M059J (cell line): ENCODE measurements at places on chromosomes 16 and 17.

DNA sequence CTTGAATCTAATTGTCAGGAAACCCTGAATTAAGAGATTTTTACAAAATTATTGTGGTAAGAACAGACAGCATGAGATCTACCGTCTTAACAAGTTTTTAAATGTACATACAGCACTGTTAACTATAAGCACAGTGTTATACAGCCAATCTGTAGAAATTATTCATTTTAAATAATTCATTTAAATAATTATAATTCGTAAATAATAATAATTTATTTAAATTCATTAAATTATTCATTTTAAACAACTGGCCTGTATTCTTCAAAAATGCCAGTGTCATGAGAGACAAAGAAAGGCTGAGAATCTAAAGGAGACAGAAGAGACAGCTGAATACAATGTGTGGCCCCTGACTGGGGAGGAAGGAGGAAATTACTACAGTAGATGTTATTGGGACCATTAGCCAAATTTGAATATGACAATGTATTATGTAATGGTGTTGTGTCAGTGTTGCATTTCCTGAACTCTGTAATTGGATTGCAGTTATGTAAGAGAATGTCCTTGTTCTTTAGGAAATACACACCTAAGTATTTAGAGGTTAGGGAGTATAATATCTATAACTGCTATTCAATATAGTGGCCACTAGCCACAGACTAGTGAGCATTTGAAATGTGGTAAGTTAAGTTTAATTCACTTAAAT, 2.3 kb downstream of the RSAD1 start:
- DNase-seq, result no peak

DNA sequence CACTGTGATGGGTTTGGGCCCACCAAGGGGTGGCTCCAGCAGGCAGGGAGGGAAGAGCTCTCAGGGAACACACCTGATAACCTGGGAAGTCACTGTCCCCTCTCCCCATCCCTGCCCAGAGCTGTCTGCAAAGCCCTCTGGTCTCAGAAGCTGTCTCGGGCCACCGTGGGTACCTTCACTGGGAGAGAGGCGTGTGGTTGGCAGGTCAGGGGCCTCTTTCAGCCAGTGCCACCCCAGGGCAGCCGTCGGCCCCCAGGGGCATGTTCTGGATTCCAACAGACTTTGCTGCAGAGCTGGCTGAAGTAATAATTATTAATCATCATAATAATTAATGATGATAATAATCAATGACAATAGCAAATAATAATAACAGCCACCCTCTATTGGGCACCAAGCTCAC, 21.1 kb downstream of the MGAT5B start:
- no peak for DNase-seq

- DNase-seq, result no peak
These were observed 1.4 kb downstream of the MYO18A start for GRCh38 chr17:29178750-29179231.

- DNase-seq, result no peak
These were observed 481.4 kb downstream of the XYLT1 start for GRCh38 chr16:16989368-16989767.

DNA sequence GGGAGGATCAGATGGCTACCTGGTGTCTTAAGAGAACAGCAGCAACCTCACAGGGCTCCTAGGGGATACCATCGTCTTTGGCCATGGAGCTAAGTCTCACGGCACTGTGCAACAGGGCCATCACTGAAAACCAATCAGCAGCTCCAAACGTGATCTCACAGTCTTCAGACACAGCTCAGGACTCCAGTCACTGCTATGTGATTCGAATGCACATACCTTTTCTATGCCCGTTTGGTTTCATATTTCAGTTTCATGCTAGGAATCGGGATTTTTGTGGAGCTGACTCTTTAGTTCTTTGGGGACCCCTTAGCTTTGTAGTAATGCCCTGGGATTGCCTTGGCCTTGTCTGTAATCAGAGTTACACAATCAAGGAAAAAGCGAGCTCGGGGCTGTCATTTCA, 162.8 kb upstream of the CDH11 start:
- peak; percentile 59 for DNase-seq
